ENCODE measurements at places on chromosomes 3 and 15.

DNA sequence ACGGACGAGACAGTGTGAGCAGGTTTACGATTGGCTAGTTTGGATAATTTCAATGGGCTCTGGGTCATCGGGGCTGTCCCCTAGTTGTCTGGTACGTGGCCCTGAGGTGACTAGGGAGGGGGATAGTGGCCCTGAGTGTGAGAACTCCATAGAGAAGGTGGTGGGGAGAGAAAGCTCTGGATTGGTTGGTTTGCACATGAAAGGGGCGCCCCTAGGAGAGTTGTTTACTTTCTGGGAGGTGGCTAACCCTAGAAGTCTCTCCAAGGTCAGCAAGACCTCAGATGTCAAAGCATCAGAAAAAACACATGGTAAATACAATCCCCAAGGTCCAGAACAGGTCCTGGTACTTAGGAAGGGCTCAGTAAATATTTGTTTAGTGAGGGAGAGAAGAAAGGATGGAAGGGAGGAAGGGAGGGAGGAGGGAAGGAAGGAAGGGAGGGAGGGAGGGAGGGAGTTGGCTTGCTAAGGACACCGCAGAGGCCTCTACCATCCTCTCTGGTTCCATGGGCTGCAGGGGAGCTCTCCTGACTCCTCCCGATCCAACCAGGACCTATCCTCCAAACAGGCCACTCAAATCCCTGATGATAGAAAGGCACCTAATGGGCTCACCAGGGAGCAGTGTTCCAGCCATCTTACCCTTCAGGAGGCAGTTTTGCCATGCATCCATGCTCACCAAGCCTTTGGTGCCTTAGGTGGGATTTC is 3.0 kb upstream of the TRH start:
- peak; percentile 38 for DNase-seq

DNA sequence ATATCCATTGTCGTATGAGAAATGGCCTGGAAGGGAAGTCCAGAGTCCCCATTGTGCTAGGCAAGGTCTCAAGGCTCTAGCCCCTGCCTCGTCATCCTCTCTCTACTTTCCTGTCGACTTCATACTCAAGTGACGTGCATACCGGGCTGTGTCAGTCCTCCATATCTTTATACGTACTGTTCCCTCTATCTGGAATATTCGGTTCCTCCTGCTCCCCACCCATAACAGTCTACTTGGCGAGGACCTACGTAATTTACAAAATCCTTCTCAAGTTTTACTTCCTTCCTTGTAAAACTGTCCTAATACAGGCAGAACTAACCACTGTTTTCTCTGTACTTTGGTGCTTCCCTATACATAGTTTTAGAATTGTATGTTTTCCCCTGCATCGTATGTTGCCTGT is 2.2 kb upstream of the ALPK3 start:
- DNase-seq = no peak

GRCh38 chr3:95710684-95711083 is 1103.7 kb upstream of the EPHA6 start:
- DNase-seq = no peak

DNA sequence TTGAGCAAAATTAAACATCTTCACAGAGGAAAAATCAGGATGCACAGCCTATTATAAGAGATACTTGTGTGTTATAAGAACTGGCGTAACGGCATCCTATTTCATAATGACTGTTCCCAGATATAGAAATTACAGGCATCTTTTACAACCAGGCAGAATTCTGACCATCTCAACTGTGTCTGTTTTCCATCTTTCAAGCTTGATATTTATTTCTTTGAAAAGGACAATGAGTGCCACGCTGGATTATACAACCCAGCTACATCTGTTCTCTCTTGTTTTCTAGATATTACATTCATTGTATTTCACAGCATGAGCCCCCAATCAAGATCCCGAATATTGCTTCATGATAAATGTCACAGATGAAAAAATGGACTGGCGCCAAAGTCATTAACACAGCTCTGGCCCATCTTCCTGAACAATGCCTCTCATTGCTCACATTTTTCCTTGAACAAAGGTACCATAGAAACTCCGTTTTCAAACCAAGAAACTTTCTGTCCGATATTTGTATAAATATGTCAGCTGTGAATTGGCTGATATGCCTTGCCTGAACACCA is 420.6 kb downstream of the TBL1XR1 start:
- DNase-seq = no peak

GRCh38 chr3:36579746-36580145 is 184.6 kb downstream of the DCLK3 start:
- no peak for DNase-seq
